Liver (tissue), 10 donors: ENCODE measurements at places on chromosomes 4 and X.

GRCh38 chr4:3212391-3213105, 36.4 kb upstream of the MSANTD1 start:
- DNase-seq, result no peak

GRCh38 chrX:40094041-40094899, 3.5 kb downstream of the BCOR start:
- DNase-seq, result peak; percentile 53

DNA sequence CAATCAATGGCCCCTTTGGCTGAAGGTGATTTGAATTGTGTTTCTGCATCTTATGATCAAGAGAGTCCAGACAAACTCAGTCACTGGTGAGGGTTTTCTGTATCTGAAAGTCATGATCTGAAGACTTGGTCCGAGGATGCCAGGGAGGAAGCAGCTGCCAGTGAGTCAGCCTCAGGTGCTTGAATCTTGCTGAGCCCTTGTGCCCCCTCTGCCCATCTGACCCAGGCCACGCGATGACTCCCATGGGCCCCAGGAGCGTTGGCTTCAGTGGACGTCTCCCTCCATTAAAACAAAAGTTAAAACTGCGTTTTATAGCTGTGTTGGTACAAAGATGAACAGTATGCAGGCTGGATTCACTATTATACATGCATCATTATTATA, 62.0 kb downstream of the HTRA3 start:
- no peak for DNase-seq

DNA sequence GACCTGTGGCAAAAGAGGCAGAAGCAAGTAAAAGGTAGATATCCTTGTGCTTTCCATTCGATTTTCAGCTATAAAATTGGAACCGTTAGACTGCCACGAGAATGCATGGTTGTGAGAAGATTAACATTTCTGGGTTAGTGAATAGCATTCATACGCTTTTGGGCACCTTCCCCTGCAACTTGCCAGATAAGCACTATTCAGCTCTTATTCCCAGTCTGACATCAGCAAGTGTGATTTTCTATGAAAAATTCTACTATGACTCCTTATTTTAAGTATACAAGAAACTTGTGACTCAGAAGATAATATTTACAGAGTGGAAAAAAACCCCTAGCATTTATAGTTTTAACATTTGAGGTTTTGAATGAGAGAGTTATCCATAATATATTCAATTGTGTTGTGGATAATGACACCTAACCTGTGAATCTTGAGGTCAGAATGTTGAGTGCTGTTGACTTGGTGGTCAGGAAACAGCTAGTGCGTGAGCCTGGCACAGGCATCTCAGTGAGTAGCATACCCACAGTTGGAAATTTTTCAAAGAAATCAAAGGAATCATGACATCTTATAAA, 3.9 kb downstream of the FGB start:
- DNase-seq, result no peak

GRCh38 chr4:57114973-57115372, 4.8 kb upstream of the IGFBP7 start:
- no peak for DNase-seq

DNA sequence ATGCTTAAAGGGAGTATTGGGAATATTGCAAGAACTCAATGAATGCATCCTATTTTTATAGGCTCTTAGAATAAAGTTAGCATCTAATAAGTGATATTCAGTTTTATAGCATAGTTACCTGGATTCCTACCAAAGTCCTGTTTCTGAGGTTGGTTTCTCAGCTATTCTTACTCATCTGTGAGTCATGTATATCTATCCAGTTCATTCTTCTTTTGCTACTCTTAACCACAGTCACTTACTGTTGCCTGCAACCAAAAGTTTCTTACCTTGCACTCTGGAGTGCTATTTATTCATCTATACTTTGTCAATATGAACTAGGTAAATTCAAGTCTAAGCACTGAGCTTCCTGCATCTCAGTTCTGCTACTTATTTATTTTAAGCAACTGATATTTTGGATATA, 322.5 kb downstream of the HS3ST1 start:
- DNase-seq, result no peak

- DNase-seq, result no peak
Measured at GRCh38 chrX:103107836-103108235, 14.9 kb upstream of the NXF3 start.

DNA sequence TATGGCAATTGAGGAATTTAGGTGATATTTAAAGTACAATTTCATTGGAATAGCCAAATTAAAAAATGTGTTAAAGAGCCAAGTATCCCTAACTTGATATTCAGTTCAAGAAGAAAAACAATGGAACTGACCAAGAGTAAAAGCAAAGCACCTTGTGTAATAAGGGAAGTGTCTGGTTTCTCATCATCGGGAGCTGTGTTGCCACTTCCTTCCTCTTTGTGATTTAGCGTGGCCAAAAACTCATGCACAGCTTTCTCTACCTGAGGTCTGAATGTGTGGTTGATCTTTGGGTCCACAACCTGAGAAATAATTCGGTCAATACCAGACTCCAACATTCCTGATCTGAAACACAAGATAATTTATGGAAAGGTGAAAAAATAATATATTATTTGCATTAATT, 12.4 kb downstream of the BOD1L1 start:
- no peak for DNase-seq

DNA sequence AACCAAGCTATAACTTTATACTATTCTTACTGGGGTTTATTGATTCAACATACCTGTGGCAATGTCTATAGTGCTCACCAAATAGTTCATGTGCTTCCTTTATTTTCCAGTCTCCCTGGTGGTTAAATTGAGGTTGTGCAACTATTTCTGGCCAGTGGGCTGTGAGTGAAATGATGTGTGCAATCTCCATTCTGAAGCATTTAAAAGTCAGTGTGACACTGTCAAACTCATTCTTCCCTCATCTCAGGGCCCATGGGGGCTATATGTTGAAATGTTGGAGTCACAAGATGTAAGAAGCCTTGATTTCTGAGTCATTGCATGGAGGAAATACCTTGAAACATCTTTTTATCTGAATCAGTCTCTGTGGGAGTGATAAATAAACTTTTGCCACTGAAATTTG, 414.3 kb upstream of the RPS6KA3 start:
- no peak for DNase-seq

DNA sequence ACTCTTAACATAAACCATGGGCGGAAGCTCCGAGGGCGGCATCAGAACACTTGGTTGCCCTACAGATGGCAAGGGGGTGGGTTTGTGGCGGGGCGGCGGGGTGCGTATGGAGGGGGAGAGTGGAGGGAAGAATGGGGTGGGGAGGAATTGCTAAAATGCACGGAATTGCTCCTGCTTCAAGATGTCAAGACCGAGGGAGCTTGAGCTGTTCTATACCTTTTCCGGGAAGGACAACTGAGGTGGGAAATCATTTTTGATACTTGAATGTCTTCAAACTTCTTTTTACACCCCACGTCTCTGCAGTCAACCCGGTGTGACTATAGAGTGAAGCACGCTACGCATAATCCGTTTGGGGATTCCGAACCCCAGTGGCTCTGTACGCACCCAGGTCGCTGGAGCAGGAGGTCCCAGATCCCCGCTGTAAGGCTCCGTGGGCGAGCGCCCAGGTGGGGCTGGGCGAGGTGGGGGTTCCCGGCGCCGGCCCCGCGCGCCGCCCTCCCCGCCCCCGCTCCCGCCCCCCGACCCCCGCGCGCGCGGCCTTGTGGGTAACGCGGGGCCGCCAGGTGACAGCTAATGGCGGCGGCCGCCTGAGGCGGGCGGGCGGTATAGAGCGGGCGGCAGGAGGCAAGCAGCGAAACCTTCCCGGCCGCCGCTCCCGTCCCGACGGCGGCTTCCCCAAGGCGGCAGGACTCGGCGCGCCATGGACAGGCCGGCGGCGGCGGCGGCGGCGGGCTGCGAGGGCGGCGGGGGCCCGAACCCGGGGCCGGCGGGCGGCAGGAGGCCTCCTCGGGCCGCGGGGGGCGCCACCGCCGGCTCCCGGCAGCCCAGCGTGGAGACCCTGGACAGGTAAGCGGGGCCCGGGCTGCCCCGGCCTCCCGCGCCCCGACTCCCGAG, at the start of gene MTMR1:
TSS of gene MTMR1 (plus strand) at position 566 of the 894 bp plus-strand sequence. CDS start at position 701, 135 bp downstream.
- DNase-seq, result peak; percentile 38

GRCh38 chr4:36209941-36210649, 34.2 kb downstream of the ARAP2 start:
- no peak for DNase-seq

DNA sequence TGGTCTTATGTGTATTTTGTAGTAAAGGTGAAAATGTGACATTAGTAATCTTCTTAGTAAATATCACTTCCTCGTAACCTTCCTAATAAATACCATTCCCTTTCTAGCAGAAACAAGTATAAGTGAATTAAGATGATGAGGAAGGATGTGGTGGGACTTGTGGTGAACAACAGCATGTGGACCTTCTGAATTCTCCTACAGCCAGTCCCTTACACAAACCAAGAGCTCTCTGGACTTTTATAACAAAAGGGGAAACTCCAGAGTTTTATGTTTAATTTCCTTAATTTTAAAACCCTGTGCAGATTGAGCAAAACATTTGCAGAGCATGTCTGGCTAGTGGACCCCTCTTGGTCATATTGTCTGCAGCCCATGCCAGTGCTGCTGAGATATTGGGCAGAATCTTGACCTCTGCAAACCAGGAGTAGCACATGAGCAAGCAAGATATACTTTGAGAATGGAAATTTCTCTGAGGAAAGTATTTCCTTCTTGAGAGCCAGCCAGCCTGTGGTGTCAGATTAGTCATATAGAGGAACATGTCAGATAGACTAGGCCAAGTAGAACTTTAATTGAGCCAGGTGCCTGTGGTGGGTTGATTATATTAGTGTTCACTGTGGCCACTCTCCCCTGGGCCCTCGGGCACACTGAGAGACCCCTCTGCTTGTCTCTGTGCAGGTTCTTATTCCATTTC, 328.2 kb downstream of the DKK2 start:
- no peak for DNase-seq

DNA sequence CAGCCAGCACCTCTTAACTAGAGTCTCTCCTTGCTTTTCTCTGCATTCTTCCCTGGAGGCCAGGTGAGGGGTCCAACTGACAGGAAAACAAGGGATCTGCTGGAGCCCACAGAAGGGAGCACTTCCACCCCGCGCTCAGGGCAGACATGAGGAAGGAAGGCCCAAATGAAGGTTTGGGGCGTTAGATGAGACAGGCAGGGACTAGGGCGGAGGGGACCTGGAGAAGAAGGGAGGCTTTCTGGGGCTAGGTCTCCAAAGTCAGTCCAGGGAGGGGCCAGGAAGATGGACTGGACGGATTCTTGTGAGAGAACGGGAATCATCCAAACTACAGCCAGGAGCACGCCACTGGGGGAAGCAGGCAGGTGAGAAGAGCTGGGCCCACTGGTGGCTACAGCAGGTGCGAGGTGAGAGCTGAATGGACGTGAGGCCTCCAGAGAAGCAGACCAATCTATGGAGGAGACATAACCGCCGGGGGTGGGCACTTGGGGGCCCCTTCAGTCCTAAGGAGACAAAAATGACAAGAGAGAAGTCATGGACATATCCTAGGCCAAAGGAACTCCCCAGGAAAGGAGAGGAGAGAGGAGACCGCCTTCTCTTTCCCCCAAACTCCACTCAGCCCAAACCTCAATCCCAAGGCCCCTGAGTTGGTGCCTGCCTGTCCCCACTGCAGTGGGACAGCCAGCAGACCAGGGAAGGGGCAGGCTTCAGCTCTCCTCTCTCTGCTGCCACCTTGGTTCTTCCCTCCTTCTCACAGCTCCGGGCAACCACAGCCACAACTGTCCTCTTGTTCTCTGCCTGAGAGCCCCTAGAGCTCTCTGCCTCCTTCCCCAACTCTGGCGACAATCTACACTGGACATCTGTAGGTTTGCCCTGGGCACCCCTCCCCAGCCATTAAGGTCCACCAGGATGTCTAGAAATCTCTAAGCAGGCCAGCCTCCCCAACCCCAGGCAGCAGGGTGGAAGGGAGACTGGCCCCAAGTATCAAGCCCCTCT, 7.0 kb downstream of the APLN start:
- DNase-seq, result no peak

GRCh38 chr4:6694177-6694901, 661 bp downstream of the S100P start:
- DNase-seq, result no peak

DNA sequence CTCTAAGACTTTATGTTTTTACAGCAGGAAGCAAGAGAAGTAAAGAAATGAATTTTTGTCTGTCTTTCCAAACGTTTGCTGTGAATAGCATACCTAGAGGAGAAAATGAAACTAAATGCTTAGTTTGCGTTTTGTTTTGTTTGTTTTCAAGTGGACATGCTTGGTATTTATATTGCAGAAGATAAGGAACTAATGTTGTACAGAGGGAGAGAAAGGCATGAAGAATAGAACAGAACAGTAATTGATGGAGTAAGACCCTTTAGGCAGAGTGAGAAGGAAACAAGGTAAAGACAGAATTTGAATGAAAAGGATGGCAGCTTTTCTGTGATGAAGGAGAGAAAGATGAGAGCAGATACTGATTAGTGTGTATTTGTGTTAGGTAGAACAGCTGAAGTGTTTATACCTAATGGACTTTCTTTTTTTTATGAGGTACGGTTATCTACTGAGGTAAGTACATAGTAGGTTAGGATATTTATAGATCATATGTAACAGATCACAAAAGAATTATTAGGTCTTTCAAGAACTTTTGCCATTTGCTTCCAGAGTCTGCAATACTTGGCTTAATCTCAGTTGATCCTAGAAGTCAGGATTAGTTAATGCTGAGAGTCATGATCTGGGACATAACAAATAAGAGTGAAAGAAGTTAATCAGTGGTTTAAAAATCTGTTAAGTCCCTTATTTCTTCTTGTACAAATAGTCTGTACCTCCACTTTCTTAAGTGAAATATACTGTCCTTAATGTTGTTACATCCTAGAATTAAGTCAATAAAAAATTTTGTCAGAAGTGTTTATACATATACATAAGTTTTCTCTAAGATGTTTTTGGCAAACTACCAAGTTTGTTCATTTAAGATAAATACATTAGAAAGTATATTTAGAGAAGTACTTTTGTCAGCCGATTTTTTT, 36.8 kb downstream of the FABP2 start:
- no peak for DNase-seq

DNA sequence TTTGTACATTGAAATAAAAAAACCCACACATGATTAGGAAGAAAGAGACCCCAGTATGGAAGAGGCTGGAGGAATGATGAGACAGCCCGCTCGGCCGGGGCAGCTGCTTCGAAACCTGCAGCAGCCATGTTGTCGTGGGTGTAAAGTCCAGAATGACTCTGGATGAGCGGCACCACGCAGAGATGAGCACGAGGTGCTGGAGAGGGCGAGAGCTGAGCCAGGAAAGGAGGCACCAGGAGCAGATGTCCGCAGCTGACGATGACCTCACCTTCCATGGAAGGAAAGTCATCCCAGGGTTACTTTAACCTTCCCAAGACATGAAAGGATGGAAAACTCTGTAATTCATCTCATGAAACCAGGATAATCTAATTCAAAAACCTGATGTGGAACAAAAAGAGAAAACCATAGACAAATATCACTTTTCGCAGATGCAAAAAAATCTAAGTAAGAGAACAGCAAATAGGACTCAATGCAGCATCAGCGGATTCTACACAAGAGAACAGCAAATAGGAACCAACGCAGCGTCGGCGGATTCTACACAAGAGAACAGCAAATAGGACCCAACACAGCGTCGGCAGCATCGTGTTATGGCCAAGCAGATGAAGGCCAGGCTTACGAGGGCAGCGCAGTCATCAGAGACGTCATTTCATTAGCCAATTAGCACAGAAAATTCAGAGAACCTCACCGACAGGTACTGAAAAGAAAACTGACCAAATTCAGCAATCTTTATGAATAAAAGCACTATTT, 25.9 kb upstream of the SPON2 start:
- DNase-seq, result no peak
